Cerebellar nuclear complex (tissue), 1 donor: ENCODE measurements at places on chromosomes 5 and 9.

- no peak for DNase-seq
These were observed 513 bp upstream of the RNF180 start for GRCh38 chr5:64165160-64165499.

GRCh38 chr9:87063871-87064270 is 116.6 kb upstream of the GAS1 start:
- DNase-seq = no peak

GRCh38 chr9:37521111-37521510 is 35.4 kb downstream of the POLR1E start:
- no peak for DNase-seq

- no peak for DNase-seq
These were observed 181.8 kb downstream of the ZDHHC21 start for GRCh38 chr9:14511452-14511851.

GRCh38 chr9:134868751-134869553 is 11.7 kb upstream of the FCN2 start:
- no peak for DNase-seq

DNA sequence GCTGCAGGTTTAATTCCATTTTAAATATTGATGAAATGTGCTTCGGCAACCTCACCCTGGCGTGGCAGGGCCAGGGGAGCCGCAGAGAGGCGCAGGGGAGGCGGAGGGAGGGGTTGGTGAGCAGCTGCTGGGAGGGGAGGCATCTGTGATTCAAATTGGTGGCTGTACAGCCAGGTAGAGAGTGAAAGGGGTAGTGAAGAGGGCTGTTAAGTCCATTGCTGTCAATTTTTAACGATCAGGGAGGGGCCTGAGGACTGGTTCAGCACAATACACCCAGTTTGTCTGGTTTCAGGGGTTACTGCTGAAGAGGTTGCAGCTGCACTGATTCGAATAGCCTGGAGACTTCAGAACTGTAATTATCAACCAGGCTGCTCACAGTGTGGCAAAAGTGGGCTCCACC is 31.3 kb downstream of the LHX6 start:
- DNase-seq = no peak

GRCh38 chr5:41754857-41755256 is 115.4 kb downstream of the OXCT1 start:
- no peak for DNase-seq

GRCh38 chr9:135160862-135161261 is 73.4 kb downstream of the OLFM1 start:
- DNase-seq = no peak

- no peak for DNase-seq
These were observed 244.1 kb upstream of the TNC start for GRCh38 chr9:115362101-115362500.

- no peak for DNase-seq
These were observed 403.5 kb upstream of the ST8SIA4 start for GRCh38 chr5:101306391-101307137.

GRCh38 chr5:176733406-176734262 is 76.7 kb upstream of the UNC5A start:
- no peak for DNase-seq

GRCh38 chr9:133821601-133822429 is 83.7 kb upstream of the SARDH start:
- no peak for DNase-seq

- DNase-seq = no peak
These were observed 31.8 kb downstream of the NR6A1 start for GRCh38 chr9:124739360-124739759.

- no peak for DNase-seq
These were observed 9.4 kb downstream of the TUT7 start for GRCh38 chr9:86344818-86345217.

DNA sequence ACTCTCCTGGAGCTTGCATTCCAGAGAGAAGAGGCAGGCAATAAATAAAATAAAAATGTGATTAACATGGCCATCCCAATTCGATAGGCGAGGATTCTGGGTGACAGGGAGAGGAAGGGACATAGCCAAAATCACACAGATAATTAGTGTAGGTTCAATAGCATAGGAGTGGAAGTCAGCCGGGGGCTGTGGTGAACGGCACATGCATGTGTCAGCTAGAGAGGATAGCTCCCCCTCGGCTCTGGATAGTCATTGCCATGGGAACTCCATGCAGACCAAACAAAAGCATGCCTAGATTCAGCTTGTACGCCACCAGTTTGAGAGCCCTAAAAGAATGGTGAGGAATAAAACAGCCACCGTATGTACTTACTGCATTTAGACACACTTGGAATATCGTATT is 223.5 kb downstream of the GRIA1 start:
- no peak for DNase-seq

DNA sequence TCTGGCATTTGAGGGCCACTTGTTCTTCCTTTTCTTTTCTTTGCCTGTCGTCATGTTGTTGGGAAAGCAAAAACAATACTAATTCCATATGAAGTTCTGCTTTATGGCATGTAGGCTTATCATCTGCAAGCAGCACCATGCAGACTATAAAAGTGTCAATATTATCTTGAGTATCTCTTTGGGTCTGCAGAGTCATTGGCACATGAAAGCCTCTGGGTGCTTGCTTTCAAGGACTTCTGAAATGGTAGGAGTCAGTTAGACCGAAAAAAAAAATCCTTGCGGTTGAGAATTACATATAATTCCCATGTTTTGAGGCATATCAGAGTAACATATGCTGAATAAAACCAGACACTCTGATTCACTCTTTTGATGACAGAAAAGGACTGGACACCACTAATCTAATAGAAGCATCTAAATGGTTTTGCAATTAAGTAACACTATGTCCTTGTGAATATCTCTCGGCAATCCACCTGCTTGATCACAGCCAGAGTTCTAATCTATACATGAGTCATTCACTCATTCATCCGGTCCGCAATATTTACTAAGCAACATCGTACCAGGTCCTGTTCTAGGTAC is 44.4 kb downstream of the GNAQ start:
- no peak for DNase-seq

- DNase-seq = no peak
These were observed 207.3 kb downstream of the ARHGAP26 start for GRCh38 chr5:142977363-142978051.

DNA sequence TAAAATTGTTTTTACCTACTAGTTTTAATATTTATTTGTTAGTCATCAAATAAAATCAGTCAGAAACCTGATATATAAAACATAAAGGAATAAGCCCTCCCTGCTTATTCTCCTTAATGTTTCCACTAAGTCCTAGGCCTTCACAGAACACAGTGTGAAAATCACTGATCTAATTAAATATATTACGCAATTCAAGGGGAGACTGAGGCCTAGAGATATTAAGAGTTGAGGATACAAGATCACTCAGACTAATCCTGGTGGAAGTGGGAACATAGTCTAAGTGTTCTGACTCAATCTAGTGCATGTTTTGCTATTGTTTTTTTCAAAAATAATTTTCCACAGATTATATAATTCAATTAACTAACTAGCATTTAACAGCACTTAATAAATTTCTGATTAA is 401.1 kb downstream of the SLCO4C1 start:
- DNase-seq = no peak

GRCh38 chr9:136247947-136248637 is 2.5 kb upstream of the QSOX2 start:
- DNase-seq = no peak

- DNase-seq = no peak
These were observed 93.5 kb downstream of the SYK start for GRCh38 chr9:90894986-90895687.

DNA sequence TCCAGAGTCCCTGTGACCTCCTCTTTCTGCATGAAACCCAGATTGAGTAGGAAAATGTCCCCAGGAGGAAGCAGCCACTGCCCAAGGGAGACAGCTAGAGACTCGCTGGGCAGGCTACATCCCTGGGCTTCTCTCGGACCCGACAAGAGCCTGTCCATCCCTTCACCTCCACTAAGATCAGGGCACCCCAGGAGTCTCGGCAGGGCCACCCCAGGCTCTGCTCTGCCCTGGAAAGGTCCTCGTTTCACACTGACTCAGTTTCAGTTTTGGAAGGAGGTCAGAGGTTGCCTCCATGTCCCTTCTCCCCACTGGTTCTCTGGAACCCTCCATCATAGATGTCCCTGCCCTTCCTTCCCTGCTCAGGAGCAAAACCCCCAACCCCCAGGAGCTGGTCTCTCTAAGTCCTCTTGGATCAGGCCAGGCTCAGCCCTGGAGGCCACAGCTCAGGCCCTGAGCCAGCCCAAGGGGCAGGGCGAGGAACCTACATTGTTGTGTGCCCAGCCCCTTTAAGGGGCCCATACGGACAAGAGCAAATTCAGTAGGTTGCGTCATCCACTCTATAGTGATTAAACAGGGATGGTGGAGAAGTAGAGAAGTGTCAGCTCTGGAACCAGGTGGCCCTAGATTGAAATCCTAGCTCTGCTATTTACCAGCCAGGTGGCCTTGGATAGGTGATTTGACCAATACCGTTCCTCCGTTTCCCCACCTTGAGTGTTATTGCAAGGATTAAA is 37.4 kb downstream of the C9orf50 start:
- DNase-seq = no peak

- no peak for DNase-seq
These were observed 157.4 kb downstream of the CAAP1 start for GRCh38 chr9:26735160-26735559.

DNA sequence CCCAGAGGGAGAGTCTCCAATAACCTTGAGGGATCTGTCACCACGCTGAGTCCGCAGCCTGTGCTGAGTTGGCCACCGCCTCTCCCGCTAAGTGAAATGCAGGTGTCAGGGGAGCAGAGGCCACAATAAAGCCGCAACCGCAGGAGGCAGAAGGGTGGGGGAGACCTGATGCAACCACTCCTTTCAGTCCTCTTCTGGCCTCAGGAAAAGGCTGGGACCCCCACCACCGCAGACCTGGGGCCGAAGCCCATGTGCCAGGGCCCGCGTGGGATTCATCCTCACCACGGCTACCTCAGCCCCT is 576 bp downstream of the MAP1B start:
- DNase-seq = no peak

DNA sequence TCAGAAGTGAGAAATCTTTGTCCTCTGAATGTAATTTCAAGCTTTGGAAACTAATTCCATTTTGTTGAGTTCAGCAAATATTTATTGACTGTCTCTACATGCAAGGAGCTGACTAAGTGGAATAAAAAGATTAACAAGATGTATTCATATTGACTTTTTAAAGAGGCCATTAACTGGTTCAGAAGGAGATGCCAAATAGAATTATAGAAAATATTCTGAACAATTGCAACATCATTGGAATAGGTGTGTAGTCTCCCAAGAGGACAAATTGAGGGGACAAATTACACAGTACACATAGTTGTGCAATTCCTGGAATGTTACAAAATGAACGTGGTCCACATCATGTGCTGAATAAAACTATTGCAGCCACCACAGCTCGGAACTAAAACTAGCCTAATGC is 224.2 kb downstream of the NPR3 start:
- DNase-seq = no peak

DNA sequence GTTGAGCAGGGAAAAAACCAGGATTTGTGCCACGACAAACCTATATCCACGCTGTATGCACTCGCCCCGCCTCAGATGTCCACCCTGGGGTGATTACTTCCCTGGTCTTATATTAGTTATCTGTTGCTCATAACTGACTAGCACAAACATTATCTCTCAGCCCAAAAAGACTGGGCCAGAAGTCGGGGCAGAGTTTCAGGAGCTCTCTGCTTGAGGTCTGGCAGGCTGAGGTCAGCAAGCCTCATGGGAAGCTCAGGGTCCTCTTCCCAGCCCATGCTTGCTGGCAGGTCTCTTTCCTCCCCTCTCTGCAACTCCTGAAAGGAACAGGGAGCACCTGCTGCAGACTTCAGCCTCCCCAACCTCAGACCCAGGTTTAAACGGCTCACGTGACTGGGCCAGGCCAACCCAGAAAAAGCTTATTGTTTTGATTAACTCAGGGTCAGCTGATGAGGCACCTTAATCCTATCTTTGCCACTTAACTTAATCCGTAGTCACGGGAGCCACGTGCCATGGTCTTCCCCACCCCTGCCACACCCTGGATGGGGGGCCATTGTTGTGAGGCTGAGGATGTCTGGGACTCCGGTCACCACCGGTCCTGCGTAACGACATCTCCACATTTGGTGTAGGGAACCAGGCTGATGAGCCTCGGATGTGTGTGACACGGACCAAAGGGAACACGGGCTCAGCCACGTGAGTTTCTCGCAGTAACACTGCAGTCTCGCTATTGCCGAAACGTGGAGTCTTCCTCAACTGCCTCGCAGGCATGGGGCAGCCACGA is 123.7 kb upstream of the IRX4 start:
- DNase-seq = no peak

- no peak for DNase-seq
These were observed 3.5 kb downstream of the USP20 start for GRCh38 chr9:129838707-129839259.

GRCh38 chr5:103829585-103829984 is 267.0 kb upstream of the NUDT12 start:
- DNase-seq = no peak

DNA sequence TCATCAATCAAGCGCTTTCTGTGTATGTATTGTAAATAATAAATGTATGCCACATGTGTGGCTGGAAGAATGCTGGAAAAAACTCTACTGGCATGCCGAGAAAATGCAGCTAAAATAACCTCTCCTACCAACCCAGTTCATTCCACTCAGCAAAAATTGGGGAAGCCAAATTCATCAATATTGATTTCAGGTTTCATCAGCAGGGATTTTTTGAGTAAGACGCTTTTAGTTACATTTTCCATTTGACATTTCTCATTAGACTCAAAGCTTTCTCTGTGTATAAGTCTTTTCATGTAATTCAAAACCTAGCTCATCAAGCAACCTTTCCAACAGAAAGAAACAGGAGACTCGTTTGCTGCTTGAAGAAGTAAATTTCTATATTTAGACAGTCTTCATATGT is 338.1 kb downstream of the DMRT2 start:
- no peak for DNase-seq

- DNase-seq = no peak
These were observed 206.4 kb downstream of the PDZD2 start for GRCh38 chr5:31845361-31845760.

DNA sequence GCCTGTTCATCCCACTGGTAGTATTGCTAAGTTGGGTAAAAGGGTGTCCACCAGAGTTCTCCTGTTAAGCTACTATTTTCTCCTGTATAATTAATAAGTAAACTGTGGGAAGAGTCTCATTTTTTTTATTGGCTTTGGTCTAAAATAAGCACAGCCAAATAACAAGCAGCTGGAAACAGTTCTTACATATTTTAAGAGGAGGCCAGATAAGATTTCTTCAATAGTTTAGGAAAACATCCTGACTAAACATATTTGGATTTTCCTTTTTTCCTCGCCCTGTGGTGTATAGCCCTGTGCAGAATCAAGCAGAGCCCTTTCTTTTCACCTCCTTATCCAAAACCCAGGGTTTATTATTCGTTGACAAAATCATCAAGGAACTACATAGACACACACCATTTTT is 122.2 kb upstream of the ZNF608 start:
- no peak for DNase-seq

- no peak for DNase-seq
These were observed 10.0 kb downstream of the VAV2 start for GRCh38 chr9:133981958-133982681.

- no peak for DNase-seq
These were observed 21.4 kb downstream of the CMBL start for GRCh38 chr5:10286162-10286861.

GRCh38 chr5:38316544-38317224 is 58.3 kb downstream of the EGFLAM start:
- no peak for DNase-seq
